ENCODE measurements at places on chromosomes 12 and 14. TPM values are rescaled to one million over a fixed set of nuclear protein-coding genes. Genes with fewer than 3 reads are reported as not detected.

- no peak overlapping the region for H3K4me3 ChIP-seq
- no peaks in the 10 kb centered on the region for H3K27me3 ChIP-seq
- H3K4me1 ChIP-seq: peaks cover 12% of the 10 kb centered on the region
- H3K36me3 ChIP-seq: no peaks in the 10 kb centered on the region
These were observed 11.6 kb upstream of the SMCO2 start for GRCh38 chr12:27434673-27435565.

DNA sequence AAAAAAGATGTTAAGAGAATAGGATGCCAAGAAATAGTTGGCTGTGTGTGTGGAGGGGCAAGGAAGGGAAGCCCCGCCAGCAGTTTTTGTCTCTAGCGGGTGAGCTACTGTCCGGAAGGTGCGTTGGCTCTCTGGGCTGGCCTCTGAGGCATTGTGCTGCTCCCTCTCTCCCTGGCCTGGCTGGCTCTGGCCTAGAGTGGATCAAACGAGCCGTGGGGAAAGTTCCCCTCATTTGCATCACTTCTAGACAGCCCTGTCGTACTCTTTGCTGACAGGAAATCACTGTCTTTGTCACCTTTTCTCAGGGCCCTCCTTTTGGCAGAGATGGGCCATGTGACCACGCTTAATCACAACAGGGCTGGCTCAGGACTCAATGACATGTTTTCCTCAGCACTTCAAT is 236.1 kb upstream of the NPAS3 start:
- no peak for DNase-seq
- no peaks in the 10 kb centered on the region for H3K4me1 ChIP-seq
- no peaks in the 10 kb centered on the region for H3K36me3 ChIP-seq
- H3K4me3 ChIP-seq: no peak overlapping the region

- DNase-seq: no peak
- H3K27ac ChIP-seq: no peak overlapping the region
- no peaks in the 10 kb centered on the region for H3K36me3 ChIP-seq
- H3K4me1 ChIP-seq: no peaks in the 10 kb centered on the region
These were observed 390.3 kb downstream of the DIO2 start for GRCh38 chr14:79820866-79821535.

DNA sequence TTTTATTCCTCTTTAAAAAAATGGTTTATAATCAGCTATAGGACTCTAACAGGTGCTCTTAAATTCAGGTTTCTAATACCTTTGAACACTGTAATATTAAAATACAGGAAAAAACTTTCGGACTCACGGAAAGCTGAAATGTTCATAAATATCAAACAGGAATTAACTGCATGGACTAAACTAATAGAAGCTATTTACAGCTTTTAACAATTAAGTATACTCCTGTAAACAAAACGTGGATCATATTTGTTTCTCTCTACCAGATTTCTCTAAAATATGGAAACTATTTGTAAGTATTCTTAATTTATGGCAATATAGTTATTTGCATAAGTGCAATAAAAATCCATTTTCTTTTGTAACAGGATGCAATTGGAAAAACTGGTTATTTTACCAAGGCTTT is 108.9 kb upstream of the RESF1 start:
- H3K4me3 ChIP-seq: no peak overlapping the region
- no peaks in the 10 kb centered on the region for H3K4me1 ChIP-seq
- H3K27me3 ChIP-seq: no peaks in the 10 kb centered on the region
- H3K36me3 ChIP-seq: no peaks in the 10 kb centered on the region
- no peak for DNase-seq

PPP1R1A gene
- 0.61 TPM for total RNA-seq

All from HCT116 (cell line).